Anterior cingulate cortex (tissue), 58 donors: ENCODE measurements at places on chromosomes 2 and 18.

- no peak for DNase-seq
Measured at GRCh38 chr2:239196474-239197021, 204.3 kb downstream of the HDAC4 start.

GRCh38 chr2:55175254-55176093 is 56.6 kb downstream of the CLHC1 start:
- DNase-seq, result no peak

GRCh38 chr2:234814374-234814773 is 137.4 kb upstream of the SH3BP4 start:
- DNase-seq, result no peak

DNA sequence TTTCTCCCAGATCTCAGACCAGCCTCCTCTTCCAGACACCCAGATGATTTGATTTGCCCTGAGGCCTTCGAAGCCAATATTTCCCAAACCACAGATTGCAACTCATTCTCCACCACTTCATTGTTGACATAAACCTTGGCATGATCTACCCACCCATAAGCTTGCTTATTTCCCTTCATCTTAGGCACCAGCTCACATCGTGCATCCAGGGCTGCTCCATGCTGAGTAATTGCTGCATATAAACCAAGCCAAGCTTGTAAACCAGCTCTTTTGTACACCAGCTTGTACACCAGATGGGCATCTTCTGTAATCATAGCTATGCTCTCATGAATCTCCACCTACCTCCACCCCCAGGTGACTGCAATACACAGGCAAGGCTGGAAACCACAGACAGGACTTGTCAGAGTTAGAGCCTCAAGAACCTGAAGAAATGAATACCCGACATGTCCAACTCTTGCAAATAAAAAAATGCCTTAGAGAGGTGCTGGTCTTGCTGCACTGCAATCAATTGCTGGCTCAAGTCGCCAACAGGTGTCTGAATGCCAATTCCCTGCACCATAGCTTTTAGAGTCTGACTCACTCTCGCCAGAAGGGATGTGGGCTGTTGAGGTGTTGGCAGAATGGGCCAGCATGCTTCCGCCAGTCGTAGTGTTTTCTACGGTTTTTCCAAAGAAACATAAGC is 31.5 kb downstream of the TRABD2A start:
- peak; percentile 30 for DNase-seq

GRCh38 chr18:62518460-62519375 is 4.1 kb upstream of the ZCCHC2 start:
- DNase-seq, result no peak

DNA sequence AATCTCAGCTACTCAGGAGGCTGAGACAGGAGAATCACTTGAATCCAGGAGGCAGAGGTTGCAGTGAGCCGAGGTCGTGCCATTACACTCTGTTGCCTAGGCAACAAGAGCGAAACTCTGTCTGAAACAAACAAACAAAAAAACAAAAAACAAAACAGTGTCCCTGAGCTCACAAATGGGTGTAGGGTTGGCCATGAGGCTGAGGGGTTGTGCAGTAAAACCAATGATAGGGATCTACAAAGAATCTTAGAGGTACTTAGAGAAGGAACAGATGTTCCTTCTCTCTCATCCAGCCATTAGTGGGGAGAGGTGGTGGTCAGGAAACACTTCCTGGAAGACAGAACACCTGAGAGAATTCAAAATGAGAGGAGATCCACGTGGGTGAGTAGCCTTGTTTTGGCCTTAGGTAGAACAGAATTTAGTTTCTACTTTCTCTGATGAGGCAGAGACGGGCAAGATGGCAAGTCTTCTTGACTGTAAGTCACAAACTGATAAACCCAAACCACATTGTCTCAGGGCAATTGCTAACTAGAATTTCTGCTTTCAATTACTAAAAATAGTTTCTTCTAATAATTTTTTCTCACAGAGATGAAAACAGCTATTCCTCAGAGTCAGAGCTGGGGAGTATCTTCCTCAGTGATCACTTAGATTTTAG is 61.5 kb upstream of the PPM1B start:
- DNase-seq, result no peak

DNA sequence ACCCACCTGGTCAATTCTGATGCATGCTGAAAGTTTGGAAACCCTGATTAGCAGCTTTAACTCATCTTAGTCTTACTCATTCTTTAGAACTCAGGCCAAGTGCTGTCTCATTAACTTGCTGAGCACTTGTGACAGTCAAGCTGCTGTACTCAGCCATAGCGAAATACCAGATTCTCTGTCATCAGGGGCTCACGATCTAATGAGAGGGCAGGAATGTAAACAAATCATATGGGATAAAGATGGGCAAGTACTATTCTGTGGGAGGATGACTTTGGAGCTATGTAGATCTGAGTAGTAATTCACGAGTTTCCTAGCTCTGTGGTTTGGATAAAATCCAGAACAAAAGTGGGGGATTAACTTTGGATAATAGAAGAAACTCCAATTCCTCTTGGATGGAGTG is 376.6 kb downstream of the HRH4 start:
- no peak for DNase-seq

- DNase-seq, result no peak
Measured at GRCh38 chr18:48193521-48194492, 215.4 kb downstream of the ZBTB7C start.

DNA sequence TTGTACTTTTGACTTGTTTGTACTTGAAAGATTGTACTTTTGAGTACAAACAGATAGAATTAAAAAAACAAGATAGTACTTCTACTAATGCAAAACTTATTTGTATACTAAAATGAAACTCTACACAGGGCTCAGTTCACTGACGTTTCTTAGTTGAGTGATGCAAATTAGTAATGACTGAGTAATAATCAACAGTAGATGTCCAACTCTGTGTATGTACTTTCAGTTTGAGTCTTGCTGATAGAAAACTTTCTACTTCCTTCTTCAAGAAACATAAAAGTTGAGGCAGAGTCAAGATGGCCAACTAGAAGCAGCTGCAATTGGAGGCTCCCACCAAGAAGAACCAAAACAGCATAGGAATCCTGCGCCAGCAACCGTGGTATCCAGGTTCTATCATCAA is 585.0 kb downstream of the NR4A2 start:
- DNase-seq, result no peak

GRCh38 chr2:238928520-238929241 is 80.8 kb downstream of the TWIST2 start:
- DNase-seq, result no peak
